ENCODE measurements at places on chromosomes 6 and 20.

DNA sequence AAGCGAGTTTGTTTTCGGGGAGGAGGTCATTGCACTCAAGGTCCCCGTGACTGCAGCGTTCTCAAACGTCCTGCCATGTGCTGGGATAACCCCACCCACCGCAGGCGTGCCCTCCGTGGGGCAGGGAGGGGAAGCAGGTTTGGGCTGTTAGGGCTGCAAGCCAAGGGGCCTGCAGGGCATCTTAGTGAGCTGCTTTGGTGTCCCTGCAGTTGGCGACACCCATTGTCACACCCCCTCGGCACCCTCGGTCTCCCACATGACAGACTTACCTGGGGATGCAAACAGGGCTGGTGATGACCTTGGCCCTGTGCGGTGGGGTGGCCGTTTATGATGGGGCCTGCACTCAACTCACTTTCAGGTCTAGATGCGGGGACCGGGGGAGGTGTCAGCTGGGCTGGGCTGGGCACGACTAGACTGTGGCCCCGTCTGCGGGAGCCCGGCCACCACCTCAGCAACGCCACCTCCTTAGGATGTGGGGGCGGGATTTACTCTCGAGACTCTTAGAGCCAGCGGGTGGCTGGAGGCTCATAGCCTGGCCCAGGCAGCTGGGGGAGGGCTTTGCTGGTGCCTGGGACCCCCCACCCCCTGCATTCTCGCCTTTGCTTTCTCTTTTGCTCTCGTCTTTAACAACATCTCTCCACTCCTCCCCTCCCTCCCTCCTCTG lies 6.5 kb upstream of the GATA5 start:
- DNase-seq = no peak

- no peak for DNase-seq
Observed at GRCh38 chr6:119313937-119314884, 35.4 kb downstream of the MAN1A1 start.

DNA sequence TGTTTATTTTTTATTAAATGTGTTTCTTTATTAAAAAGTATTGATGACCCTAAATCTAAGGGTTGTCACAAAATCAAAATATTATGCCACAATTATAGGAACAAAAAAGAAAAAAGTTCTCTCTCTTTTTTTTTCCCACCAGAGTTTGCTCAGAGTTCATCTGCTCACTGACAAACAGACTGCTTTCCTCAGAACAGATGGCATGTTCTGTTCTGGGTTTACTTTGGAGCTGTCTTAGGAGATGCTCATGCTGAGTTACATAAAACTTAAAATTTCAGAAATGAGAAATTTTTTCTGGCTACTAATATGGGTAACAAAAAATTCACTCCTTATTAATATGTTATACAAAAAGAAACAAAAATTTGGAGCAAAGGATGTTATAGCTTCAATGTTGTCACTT lies 30.3 kb downstream of the STK38 start:
- DNase-seq = no peak

DNA sequence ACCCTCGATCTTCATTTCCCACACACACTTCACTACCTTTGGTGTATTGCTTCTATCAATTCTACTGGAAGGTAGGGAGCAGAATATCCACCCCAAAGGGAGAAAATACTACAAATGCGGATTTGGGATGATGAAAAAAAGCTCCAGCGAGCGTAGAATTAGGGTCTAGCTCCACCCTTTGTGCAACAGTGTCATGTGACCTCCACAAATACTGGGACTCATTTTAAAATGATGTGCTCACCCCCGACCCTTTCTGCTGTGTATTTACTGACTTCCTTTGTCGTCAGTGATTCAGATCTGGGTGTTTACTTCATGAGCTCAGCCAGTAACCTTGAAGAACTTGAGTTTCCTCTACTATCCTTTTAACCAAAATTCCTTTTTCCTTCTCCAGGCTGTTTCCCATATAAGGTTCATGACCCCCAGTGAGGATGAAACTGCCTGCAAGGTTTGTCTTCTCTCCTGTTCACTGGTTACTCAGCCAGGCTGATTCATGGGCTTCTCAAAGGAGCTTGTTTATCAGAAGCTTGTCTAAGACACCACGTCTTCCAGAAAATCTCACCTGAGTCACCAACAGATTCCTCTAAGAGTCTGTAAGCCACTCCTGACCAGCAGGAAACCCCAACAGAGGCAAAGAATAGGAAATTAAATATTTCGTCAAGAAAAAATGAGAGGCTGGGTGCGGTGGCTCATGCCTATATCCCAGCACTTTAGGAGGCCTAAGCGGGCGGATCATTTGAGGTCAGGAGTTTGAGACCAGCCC lies 39.6 kb upstream of the PAX1 start:
- no peak for DNase-seq

DNA sequence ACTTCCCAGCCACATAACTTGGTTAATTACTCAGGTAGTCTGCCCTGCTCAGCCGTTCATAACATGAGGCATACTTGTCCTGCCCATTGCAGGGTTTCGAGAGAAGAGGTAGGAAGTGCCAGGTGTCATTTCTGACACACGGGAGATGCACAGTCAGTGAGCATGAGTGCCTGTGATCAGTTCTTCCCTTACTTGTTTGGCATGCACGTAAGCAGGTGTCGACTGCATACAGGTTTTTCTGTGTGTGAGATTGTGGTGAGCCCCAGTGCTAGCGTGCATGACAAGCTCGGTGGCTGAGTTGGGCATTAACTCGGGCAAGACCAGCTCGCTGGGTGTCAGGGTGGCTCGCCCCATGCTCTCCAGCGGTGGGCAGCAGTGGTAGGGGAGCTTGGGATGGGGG lies 51.2 kb upstream of the SLC22A1 start:
- no peak for DNase-seq

- peak; percentile 65 for DNase-seq
Observed at GRCh38 chr6:30814146-30815040, 69.9 kb upstream of the DDR1 start.

DNA sequence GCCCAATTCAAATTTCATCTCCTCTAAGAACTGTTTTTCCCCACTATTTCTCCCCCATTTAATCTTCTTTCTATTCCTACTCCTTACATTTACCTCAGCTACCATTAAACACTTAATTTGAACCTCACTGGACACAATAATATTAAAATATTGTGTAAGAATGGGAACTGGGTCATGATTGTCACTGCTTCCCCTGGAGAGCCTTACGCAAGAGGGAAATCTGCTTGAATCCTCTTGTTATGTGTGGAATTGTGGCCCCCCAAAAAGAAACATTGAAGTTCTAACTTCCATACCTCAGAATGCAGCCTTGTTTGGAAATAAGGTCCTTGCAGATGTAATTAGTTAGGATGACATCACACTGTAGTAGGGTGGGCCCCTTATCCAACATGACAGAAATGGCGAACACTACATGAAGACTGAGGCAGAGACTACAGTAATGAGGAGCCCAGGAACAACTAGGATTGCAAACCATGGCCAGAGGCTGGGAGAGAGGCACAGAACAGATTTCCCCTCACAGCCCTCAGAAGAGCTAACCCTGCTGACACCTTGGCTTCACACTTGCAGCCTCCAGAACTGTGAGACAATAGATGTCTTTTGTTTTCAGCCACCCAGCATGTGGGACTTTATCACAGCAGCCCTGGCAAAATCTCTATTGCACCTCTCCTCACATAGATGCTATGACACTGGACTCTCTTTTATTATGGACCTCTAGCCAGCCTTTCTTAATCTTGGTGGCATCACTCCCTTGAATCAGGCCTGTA lies 29.9 kb downstream of the HIVEP2 start:
- DNase-seq = no peak

DNA sequence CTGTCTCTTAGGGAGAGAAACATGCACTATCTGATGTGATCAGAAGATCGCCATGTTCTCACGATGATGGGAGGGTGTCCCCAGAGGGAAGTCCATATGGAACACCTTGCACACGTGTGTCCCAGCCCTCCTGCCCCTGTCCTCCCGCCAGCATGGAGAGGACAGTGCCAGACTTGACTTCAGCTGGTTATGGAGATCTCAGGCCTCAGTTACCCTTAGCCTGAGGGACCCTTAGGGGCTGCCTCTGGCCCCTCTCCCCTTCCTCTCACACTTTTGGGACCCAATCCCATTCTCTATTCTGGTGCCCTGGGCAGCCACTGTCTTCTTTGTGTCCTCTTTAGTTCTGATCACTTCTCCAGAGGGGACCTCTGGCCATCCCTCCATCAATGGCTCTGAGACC lies 1.6 kb downstream of the TREML4 start:
- no peak for DNase-seq

DNA sequence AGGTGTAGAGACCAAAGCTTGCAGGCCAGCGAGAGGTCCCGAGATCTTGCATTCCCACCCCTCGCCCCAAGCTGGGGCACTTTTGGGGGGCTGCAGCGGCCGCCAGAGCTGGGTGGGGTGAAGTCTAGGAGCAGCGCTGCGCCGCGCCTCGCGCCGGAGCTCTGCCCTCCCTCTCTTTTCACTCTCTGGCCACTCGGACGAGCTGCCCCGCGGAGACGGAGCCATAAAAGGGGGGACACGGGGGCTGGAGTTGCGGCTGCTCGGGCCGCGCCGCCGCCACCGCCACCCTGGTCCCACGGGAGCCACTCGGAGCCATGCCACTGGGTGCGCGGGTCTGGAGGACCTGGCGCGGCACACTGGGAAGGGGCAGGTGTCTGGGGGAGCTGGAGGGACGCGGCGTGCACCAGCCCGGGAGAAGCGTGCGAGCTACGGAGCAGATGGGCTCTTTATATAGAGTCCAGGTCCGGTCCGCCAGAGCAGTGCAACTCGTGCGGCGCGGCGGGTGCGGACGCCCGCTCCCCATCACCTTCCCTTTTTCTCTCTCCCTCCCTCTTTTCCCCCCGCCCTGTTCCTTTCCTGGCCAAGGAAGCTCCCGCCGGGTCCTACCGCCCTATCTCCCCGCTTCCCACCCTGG lies 687 bp upstream of the HTR1B start:
- DNase-seq = no peak

- no peak for DNase-seq
Observed at GRCh38 chr6:136901212-136901784, 20.8 kb upstream of the SLC35D3 start.

DNA sequence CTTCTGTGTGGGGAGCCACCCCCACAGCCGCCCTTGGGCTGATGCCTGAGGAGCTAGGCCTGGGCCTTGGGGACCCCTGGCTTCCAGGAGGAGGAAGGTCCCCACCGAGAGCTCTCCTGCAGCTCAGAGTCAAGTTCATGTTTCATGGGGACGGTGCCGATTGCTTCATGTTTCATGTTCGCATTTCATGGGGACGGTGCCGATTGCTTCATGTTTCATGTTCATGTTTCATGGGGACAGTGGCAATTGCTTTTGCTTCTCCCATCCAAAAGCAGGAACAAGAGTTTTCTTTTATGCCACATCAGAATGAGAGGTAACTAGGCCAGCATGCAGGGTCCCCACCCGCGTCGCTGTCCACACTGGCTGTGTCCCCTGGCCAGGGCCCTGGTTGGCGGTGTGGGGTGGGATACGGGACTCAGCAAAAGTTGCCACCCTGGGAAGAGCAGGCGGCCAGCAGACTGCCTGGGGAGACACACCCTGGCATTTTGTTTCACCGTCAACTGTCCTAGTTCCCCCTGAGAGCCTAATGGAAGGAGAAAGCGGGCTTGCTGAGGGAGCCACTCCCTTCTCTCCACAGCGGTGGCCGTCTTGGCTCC lies 46.0 kb downstream of the DACT2 start:
- DNase-seq = no peak
